ENCODE measurements at places on chromosomes 11 and 22.

- peak; percentile 67 for DNase-seq
Measured at GRCh38 chr11:7442588-7443215, 42.6 kb upstream of the OLFML1 start.

GRCh38 chr11:15286465-15286864 is 171.7 kb downstream of the INSC start:
- DNase-seq: no peak

- DNase-seq: no peak
Measured at GRCh38 chr11:71301858-71302533, 49.6 kb upstream of the SHANK2 start.

DNA sequence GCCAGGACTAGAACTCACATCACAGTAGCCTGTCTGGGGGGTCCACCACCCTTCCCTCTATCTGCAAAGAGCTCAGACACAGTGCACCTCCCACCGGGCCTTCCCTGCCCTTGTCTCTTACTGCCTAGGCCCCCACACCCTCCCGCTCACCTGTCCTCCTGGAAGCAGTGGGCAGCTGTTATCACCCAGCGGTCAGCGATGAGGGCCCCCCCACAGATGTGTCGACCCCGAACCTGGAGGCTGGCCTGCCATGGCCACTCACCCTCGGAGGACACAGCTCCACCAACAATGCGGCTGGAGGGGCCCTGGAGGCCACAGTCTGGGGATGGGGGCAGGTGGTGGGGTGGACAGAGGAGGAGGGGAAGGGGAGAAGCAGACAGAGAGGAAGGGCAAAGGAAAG is 18.8 kb downstream of the KCTD17 start:
- DNase-seq: no peak

GRCh38 chr11:74932169-74932568 is 16.7 kb downstream of the XRRA1 start:
- peak; percentile 18 for DNase-seq

DNA sequence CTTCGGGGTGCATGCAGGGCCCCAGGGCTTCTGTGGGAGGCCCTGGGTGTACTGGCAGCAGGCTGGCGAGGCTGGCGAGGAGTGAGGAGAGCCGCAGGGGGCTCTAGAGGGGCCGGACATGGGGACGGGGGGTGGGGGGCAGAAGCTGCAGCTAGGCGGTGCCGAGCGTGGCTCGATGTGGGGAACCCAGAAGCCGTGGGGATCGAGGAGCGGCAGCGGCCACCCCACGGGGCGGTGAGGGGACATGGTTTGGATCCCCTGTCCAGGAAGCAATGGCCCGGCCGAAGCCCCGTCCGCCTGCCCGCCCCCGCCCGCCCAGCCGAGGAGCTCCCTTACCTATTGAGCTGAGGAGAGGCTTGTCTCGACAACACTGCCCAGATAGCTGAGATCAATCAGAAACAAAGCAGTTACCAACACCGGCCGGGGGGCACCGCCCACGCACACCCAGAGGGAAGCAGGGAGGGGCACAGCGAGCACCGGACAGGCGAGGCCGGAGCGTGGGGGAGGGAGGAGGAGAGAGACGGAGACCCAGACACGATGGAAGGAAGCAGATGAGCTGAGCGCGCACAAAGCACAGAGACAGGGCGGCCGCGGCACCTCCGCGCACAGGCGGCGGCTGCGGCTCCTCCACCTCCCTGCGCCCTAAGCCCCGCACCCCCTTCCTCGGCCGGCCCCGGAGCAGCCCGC is 38.7 kb downstream of the IGSF9B start:
- DNase-seq: no peak

DNA sequence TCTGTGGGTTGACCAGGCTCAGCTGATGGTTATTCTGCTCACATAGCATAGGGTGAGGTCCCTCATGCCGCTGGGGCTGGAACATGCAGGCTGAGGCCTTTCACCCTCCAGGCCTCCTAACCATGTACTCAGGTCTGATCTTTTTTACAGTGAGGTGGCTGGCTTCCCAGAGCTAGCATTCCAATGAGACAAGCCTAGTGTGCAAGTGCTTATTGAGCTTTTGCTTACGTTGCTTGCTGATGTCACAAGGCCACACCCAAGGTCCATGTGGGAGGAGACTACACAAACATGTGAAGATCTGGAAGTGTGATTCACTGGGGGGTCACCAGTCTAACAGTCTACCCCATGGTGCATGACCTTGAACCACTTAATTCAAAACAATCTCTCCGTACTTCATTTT is 33.9 kb downstream of the ISX start:
- no peak for DNase-seq

DNA sequence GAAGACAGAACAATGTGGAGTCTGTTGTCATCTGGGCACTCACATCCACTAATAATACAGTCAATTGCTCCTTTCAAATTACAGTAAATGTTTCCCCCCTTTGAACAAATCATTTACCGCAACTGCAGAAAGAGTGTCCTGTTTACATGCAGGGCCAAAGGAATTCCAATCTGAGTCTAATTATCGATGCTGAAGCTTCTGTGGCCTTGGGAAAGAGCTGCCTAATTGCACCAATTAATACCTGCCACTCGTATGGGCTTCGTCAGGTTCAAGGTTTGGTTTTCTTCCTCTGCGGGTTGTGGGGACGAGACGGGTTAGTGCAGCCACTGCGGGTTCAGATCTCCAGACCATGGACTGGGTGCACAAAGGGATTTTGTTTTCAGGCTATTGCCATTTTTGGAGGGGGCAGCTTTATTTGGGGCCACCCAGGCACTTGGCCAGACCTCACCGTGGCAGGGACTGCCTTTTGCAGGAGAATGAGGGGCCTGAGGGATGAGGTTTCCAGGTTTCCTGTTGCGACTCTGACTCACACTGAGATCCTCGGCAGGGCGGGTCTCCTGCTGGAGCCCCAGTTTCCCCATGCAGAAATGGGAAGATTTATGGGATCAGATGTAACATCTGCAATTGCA is 147.6 kb downstream of the MIAT start:
- no peak for DNase-seq

DNA sequence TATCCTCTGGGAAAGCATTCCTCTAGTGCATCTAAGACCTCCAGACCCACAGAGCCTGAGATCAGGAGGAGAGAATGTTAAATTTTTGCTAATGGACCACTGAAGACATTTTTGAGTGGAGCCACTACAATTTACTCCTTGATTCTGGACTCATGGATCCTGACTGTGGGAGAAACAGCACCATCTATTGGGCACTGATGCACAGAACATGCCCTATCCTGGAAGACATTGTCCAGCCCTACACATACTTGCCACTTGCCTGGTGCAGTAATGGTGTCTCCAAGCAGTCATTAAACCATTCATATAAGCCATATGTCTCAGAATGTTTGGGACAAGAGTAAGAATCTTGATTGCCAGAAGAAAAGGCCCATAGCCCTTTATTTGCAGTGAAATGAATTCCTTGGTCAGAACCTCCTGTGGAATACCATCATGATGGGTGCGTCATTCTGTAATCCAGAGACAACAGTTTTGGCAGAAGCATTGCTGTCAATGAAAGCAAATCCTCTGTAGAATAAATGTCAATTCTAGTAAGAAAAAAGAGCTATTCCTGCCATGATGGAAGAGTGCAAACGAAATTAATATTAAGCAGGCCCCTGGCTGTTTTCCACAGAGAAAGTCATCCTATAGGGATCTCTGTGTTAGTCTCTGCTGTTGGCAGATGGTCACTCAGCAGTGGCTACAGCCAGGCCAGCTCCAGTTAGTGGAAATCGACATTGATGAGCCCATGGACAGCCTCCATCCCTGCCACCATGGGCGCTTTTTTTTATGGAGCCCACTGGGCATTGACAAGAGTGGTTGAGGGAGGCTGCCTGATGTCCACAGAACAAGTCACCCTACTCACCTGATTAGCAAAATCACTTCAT is 43.5 kb downstream of the GGTLC2 start:
- peak; percentile 56 for DNase-seq

- no peak for DNase-seq
Measured at GRCh38 chr22:49664891-49665290, 162.8 kb downstream of the BRD1 start.

DNA sequence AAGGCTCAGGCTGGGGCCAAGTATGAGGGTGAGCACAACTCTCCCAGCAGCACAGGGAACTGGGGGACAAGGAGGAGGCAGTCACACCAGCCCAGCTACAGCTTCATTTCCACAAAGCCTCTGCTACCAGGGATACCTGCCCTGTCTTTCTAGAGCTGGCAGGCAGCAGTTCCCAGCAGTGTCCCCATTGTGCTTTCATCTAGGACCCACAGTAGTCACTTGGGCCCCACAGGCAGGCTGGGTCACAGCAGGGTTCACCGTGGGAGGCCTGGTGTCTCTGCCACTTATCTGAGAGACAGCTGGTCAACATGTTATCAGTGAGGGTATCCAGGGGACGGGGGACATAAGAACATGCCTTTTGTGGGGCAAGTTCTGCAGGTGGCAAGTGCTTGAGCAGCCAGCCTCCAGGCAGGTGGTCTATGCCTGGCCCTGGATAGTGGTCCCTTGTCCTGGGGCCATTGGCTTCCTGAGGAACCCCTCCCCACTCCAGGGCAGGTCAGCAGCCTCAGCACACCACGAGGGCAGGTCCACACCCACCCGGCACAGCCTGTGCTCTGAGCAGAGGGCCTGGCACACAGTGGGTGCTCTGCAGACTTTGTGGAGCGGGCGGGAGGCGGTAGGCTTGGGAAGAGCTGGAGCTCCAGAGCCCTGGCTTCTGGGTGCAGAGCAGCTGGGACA is 29.9 kb downstream of the GNAZ start:
- DNase-seq: no peak

- no peak for DNase-seq
Measured at GRCh38 chr11:121596195-121597155, 143.7 kb upstream of the SORL1-AS1 start.

DNA sequence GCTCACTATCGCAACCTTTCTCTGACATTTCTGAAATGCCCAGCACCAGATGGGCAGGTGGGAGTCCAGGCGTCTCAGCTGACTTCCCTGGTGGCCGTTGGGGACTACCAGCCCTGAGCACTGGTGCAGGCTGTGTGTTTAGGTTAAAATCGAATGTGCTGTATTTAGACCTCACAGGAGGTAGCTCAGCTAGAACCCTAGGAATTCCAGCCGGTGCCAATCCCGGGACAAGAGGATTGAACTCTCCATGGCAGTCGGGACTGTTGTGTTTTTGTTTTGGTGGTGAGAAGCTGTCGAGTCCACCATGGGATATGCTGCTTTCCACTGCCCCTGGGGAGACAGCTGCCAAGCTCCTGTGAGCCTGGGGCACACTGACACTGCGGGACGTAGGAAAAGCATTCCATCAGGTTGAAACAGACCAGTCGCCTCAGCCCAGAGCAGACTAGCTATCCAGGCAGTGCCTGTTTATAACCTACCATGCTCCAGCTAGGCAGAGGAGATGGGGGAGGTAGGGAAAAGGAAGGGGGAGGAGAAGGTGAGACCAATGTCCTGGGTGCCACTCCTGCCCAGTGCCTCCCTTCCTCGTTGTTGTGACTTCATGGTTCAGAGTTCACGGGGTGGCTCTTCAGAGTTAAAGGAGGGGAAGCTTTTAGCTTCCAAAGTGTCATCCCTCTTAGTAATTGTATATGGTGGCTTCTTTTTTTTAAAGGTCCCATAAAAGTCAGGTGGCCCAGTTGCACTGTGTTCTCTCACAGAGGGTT is 53.0 kb downstream of the MICAL2 start:
- peak; percentile 95 for DNase-seq

- no peak for DNase-seq
Measured at GRCh38 chr11:41201156-41201555, 258.3 kb downstream of the LRRC4C start.

GRCh38 chr22:32788904-32789624 is 12.4 kb upstream of the TIMP3 start:
- DNase-seq: no peak

GRCh38 chr11:118148856-118149255 is 3.8 kb downstream of the SCN4B start:
- no peak for DNase-seq

GRCh38 chr11:112529071-112529470 is 268.4 kb upstream of the PLET1 start:
- DNase-seq: no peak

- DNase-seq: no peak
Measured at GRCh38 chr11:15873501-15873900, 482.8 kb downstream of the SOX6 start.

Measured in myocyte (in vitro differentiated cells).